ENCODE measurements at places on chromosomes 1 and 21.

DNA sequence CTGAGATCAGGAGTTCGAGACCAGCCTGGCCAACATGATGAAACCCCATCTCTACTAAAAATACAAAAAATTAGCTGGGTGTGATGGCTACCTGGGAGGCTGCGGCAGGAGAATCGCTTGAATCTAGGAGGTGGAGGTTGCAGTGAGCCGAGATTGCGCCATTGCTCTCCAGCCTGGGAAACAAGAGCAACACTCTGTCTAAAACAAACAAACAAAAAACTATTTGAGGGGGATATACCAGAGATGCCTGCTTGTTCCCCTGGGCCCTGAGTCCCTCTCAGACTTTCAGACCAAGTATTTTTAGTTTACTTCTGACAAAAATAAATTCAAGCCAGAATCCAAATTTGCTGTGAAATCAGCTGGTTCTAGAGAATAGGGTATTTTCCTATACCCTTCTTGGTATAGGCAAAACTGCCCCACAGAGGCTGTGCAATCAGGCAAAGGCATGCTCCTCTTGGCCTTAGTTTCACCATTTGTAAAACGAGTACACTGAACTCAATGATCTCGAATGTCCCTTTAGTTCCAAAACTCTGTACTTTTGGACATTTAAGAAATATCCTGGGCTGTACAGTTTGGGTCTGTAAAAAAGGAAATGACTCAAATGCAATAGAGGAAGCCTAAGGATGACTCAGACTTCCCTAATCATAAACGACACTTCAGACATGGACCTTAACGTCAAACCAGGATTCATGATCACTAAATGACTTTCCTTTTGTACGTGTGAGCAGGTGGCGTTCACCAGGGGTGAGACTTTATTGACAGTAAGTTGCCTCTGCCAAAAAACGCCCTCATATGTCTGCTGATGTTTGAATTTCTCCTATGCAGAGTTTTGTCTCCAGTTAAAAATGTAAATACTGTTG is 16.1 kb downstream of the ENSA start:
- DNase-seq: no peak

GRCh38 chr21:41819236-41819855 is 52.5 kb upstream of the RIPK4 start:
- no peak for DNase-seq

GRCh38 chr1:226410958-226411357 is 3.1 kb upstream of the PARP1 start:
- DNase-seq: no peak

- DNase-seq: no peak
Measured at GRCh38 chr21:32155226-32155625, 123.6 kb downstream of the MIS18A start.

GRCh38 chr1:112605633-112606327 is 13.2 kb downstream of the ST7L start:
- no peak for DNase-seq

DNA sequence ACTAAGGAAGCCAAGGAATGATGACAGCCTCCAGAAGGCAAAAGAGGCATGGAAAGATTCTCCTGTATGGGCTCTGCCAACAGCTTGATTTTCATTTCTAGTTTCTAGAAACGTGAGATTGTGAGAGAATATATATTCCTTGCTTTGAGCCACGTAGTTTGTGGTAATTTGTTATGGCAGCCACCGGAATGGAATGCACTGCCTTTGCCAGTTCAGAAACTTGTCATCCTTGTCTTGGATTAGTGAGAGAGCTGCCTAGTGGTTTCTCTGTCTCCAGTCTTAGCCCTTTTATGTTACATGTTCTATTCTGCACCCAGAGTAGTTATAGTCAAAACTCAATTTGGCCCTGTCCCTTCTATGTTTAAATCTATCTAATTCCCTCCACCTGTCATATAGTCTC is 216.0 kb upstream of the PTGFR start:
- DNase-seq: peak; percentile 43

- DNase-seq: no peak
Measured at GRCh38 chr1:8627728-8628127, 189.7 kb downstream of the RERE start.

DNA sequence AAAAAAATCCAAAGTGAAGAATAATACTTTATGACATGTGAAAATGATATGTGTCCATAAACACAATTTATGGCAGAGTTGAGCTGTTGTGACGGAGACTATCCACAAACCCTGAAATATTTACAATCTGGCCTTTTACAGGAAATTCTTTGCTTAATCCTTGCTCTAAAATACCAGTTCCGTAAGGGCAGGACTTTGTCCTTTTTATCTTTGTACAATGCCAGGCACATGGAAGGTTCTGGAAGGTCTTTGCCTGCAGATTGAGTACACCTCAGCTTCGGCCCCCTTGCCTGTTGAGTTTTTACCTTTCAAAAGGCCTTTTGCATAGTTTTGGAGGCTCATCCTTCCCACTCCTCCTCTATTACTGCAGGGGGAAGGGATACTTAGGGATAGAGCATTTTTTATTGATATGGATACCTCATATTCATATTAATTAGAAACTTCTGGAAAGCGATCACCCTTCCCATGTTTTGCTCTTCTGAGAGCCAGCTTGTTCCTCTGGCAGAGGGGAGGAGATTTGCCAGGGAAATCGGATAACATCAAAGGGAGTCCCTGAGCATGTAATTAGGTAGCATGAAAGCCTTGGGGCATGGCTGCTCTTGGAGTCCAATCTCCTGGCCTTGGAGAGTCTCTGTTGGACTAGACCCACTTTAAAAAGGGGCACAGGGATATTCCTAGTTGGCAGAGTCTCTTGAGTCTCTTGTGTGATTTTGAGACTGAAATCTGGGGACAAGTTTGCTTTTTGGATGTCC is 217.1 kb downstream of the KCNJ6 start:
- no peak for DNase-seq

GRCh38 chr1:179476484-179476883 is 99.3 kb downstream of the NPHS2 start:
- no peak for DNase-seq
